ENCODE measurements at places on chromosomes 7 and 10.

- DNase-seq, result no peak
Observed at GRCh38 chr7:116538138-116538537, 13.3 kb downstream of the CAV1 start.

DNA sequence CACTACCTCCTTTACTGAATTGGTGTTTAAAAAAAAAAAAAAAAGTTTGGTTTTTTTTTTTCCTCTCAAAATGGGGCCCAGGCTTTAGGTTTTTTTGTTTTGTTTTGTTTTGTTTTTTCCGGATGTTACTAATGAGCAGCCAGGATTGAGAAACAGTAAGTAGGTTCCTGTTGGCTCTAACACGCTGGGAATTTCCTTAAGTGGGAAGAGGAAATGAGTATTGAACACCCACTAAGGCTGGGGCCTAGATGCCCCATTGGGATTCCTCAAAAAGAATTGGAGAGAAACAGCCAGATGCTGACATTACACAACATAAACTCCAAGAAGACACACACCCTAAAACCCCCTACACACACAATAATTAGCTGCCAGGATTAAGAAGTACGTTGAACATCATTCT is 102.2 kb upstream of the NANOS1 start:
- DNase-seq, result no peak

DNA sequence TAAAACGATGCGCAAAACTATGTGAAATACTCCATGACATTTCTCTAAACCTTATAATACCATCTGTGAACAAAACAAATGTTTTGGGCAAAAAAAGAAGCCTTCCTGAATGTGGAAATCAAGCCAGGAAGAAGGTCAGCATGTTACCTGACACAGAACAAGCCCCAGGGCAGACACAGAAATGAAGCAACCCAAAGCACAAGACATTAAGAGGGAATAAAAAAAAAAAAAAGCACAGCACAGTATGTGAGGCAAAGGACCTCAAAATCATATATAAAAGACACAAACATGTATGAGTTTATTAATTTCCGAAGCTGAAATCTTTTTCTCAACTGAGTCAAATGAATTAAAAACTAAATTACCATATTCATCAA is 161.8 kb downstream of the SKIDA1 start:
- DNase-seq, result no peak

GRCh38 chr10:72831696-72832409 is 61.7 kb upstream of the OIT3 start:
- DNase-seq, result no peak

GRCh38 chr10:93131986-93132385 is 58.3 kb downstream of the CYP26A1 start:
- DNase-seq, result no peak

DNA sequence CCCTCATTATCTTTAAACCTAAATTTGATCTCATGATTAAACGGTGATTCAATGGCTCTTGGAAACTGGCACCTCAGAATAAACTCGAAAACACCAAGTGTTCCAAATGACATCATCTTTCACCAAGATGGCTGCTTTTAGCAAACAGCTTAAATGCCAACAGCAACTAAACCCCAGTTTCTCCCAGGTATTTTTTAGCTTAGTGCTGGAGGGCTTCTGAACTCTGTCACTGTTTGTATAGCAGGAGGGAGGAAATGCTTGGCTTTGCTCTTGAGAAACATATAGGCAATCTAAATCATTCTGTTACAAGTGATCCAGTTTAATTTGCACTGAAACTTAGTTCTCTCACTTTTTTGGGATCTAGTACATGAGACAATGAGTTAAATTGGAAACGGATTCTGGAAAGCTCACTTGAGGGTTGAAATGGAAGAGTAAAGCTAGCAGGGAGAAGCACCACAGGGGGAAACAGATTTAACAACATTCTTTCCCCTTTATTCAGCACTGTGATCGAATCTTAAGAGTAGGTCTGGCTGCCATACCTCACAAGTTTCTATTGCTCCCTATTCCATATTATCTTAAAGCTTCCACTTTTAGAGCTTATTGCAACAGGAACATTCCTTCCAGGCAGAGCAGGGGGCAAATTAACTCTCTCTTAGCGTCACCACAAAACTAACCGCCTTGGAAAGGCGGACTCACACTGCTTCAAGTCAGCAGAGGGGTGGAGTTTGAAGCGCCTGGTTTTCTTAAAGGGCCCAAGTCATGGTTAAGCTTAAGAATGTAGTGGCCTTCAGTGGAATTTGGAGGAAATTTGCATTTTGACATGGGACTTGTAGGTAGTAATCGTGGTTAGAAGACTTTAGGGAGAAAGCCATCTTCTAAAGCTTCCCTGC is 1.8 kb upstream of the CCDC6 start:
- peak; percentile 93 for DNase-seq

DNA sequence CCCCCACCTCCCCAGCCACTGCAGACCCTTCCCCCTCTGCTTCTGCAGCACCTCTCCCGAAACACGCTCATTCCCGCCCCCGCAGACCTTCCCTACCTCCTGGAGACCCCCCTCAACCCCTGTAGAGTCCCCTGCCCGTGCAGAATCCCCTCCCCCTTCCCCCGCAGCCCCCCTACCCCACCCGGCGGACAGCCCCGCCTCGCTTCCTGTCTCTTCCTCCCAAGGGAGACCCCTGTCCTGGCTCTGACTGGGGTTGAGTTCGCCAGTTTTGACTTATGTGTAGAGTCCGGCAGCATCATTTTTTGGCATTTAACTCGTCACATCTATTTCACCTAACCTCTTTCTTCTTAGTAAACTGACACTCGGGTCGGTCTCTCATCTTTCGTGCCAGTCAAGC is 54.0 kb downstream of the ALOX5 start:
- no peak for DNase-seq

DNA sequence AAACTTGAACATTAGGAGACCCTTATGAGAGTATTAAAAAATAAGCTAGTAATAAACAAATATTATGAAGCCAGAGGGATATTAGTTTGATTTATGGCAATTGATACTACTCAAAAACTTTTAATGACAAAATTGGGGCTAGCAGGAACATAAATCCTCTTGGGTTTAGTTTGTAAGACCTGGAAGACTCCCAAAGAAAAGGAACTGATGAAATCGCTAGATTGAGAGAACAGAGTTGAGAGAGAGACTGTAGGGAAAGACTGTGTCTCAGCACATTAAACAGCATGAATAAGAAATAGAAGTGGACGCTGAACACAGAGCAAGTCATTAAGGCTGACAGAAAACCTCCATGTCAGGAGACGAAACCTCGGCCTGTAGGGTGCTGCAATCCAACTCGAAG is 56.4 kb downstream of the ICA1 start:
- DNase-seq, result no peak

GRCh38 chr7:22183522-22184280 is 173.3 kb downstream of the RAPGEF5 start:
- DNase-seq, result no peak

- DNase-seq, result no peak
Observed at GRCh38 chr7:36224934-36225858, 72.1 kb downstream of the EEPD1 start.

DNA sequence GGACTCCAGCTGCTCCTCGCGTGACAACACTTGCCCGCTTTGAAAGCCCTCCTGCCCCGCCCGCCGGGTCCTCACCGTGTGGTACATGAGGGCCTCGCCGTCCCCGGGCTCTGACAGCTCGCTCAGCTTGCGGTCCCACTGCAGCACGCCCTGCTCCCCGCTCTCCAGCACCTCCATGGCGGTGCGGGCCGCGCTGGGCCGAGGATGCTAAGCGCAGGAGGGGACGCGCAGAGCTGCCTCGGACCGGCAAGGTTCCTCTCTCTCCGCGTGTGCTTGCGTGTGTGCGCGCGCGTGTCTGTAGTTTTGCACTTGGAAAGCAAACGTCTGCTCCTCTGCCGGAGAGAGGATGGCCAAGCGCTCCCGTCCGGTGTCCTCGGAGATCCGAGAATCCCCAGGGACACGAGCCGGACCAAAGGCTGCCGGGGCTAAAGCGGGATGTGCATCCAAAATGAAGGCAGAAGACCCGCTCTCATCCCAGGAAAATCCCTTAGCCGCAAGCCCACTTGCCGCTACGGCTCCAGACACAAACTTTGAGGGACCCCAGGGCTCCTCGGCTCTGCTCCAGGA is at the start of gene CREB3L2:
Gene CREB3L2 (minus strand): TSS at position 558 of the 567 bp plus-strand sequence. CDS start 381 bp downstream, at position 177.
- DNase-seq, result no peak

DNA sequence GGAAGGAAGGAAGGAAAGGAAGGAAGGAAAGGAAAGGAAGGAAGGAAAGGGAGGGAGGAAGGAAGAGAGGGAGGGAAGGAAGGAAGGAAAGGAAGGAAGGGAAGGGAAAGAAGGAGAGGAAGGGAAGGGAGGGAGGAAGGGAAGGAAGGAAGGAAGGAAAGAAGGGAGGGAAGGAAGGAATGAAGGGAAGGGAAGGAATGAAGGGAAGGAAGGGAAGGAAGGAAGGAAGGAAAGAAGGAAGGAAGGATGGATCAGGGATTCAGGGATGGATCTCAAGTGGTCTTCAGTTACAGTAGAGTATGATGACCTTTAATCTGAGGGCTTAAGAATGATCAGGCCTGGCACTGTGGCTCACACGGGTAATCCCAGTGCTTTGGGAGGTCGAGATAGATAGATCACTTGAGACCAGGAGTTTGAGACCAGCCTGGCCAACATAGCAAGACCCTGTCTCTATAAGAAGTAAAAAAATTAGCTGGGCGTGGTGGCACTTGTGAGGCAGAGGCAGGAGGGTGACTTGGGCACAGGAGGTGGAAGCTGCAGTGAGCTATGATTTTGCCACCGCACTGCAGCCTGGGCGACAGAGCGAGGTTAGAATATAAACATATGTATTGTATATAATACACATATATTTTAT is 760 bp upstream of the FOXK1 start:
- no peak for DNase-seq

- DNase-seq, result no peak
Observed at GRCh38 chr7:33742999-33743587, 162.2 kb upstream of the BMPER start.

- DNase-seq, result no peak
Observed at GRCh38 chr7:150431839-150432658, 18.4 kb upstream of the GIMAP8 start.

GRCh38 chr7:48089046-48090003 is at the start of gene UPP1:
UPP1 (plus strand) TSS chr7:48089265; CDS start chr7:48094784, 5,519 bp downstream.
- DNase-seq, result no peak

DNA sequence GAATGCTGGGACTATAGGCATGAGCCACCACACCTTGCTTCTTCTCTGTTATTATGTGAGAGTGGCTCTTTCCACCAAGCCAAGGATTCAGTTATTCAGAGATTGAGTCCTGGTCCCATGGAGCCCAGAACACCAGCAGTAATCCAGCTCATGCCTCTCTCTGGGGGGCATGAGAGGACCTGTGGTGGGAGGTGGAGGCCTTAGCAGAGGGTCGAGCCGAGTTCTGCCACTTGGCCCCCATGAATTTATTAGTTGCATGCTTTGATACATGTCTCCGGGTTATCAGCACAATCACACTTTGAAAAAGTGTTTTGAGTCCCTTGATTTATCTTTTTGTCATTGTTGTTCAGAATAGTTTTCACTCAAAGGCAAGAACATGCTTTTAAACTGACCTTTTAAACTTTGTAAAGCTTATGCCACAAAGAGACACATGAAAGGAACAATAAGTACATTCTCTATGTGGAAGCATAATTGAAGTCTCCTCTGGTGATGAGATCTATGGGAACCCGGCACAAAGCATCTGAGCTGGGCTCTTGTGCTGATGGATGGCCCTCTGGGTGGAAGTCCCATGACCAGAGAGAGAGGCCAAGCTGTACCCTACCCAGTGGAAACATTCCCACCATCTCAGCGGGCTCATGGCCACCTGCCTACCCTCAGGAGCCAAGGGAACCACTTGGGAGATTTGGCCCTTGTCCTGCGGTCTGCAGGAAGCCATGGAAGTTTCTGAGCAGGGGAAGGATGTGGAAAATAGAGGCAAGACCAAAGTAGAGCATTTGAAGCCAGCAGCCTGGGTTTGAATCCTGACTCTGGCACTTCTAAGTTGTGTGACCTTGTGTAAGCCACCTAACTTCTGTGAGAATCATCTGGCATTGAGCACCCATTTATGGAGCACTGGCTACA is 53.9 kb downstream of the MINDY4 start:
- no peak for DNase-seq

GRCh38 chr7:137977173-137977572 is 24.7 kb downstream of the CREB3L2 start:
- DNase-seq, result no peak

- peak; percentile 25 for DNase-seq
Observed at GRCh38 chr10:70967591-70968587, 79.5 kb upstream of the PCBD1 start.

- DNase-seq, result no peak
Observed at GRCh38 chr7:25068502-25069213, 56.4 kb downstream of the CYCS start.

- DNase-seq, result no peak
Observed at GRCh38 chr7:7157177-7157886, 25.0 kb upstream of the C1GALT1 start.

DNA sequence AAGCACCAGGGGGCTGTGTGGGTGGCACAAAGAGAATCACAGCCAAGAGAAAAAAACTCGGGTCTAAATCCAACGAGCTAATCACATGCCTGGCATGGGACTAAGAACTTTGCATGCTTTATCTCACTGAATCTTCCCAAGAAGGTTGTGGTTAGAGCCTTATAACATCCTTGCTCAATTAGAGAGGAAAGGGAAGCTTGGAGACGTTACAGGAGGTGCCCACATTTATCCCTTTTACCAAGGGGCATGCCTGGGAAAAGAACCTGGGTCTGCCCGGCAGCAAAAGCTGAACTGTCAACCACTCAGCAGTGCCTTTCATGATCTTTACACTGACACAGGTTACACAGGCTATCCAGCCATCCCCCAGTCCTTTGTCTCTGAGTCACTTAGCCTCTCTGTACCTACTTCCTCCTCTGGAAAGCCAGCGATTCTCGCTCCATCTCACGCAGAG is 190.1 kb downstream of the PRPF18 start:
- no peak for DNase-seq

- DNase-seq, result no peak
Observed at GRCh38 chr10:69459893-69460575, 8.8 kb downstream of the TSPAN15 start.

DNA sequence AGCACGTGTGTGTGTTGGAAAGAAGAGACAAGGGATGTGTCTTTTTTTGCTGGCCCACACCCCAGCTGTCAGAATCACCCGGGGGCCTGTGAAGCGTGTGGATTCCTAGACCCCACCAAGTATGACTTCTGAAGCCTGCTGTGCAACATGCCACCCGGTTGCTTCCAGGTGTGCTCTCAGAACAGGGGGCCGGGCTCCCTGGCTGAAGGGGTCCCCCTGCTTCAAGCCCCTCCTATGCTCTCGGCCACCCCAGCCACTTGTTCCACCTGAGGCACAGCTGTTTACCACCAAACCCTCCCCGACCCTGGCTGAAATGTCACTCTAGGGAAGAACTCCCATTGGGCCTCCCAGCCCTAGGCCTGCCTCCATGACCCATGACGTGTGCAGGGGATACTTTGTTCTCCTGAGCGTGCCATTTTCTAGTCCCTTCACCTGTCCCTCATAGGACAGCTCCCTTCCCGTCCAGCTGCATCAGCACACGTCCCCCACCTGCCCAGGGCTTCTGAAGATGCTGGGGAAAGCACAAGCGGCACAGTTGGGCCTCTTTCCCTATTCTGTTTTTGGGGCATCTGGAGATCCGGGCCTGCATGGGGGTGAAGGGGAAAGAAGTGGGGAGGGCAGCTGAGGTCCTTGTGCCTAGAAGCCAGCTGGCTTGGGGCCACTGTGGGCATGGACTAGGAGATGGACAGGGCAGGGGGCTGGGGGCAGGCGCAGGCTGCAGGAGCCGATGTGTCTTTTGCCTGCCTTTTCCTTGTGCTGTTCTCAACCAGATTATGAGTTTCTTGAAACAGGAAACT is 33.3 kb downstream of the CRHR2 start:
- DNase-seq, result no peak
